Heart right ventricle (tissue), 16 donors: ENCODE measurements at places on chromosomes 16 and 17. TPM values are rescaled to one million over a fixed set of nuclear protein-coding genes. Genes with fewer than 3 reads are reported as not detected.

CCL5 gene
- polyA plus RNA-seq: 1.8 TPM

DNA sequence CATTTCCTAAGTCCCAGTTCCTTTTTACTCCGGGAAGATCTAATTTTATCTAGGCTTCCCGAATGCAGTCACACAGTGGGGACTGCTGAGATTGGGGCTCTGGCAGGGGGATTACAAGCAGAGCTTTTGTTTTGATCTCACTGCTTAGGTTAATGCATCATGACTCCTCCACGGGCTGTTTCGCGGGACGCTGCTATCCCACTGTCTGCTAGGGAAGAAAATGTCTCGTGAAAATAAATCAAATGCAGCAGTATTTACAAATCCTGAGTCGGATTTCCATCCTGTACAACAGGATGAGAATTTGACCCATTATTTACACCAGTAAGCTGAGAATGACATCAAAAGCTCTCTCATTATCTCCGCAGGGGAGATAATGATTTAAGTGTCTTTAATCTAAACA is 83.8 kb downstream of the CDH11 start:
- no peak for DNase-seq

CCL14 gene
- 28.6 TPM for polyA plus RNA-seq

DNA sequence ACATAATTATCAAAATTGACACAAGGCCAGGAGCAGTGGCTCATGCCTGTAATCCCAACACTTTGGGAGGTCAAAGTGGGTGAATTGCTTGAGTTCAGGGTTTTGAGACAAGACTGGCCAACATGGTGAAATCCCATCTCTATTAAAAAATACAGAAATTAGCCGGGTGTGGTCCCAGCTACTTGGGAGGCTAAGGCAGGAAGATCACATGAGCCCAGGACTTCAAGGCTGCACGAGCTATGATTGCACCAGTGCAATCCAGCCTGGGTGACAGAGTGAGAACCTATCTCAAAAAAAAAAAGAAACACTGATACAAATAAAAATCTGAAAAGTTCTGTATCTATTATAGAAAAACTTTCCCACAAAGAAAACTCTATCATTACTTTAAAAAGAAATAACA is 15.5 kb downstream of the MYH10 start:
- DNase-seq: no peak

DNA sequence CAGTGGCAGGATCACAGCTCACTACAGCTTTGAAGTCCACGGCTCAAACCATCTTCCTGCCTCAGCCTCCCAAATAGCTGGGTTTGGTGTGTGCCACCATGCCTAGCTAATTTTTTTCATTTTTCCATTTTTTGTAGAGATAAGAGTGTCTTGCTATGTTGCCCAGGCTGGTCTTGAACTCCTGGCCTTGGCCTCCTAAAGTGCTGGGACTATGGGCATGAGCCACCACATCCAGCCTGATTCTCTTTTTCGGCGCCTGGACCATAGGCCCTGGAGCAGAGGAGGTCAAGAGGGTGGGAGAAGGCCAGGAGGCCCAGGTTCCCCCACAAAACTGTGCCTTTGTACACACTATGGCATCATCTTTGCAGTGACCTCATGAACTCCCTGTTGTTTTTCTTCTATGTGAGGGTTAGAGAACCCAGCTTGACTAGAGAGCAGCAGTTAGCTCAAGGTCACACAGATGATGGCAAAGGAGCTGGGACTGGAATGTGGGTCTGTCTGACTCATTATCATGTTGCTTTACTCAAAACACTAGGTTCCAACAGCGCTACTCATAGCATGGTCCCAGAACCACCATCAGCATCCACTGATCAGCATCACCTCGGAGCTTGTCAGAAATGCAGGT is 16.3 kb downstream of the SCN4A start:
- DNase-seq: no peak
